ENCODE measurements at places on chromosomes 16 and 17.

DNA sequence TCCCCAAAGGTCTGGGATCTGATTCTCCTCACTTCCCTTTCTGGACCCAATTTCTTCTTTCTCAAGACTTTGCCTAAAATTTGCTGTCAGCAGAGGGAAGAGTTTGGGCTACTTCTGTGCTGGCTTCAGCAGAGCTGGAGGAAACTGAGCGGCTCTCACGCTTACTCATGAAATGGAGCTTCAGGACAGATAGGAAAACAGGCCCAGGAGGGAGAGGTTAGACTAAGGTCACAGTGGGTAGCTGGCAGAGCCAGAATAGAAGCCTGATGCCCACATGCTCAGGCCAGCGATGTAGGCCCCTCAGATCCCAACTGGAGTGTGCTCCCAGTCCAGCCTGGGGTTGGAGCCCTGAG, 593 bp downstream of the SLC38A7 start:
- DNase-seq, result no peak

DNA sequence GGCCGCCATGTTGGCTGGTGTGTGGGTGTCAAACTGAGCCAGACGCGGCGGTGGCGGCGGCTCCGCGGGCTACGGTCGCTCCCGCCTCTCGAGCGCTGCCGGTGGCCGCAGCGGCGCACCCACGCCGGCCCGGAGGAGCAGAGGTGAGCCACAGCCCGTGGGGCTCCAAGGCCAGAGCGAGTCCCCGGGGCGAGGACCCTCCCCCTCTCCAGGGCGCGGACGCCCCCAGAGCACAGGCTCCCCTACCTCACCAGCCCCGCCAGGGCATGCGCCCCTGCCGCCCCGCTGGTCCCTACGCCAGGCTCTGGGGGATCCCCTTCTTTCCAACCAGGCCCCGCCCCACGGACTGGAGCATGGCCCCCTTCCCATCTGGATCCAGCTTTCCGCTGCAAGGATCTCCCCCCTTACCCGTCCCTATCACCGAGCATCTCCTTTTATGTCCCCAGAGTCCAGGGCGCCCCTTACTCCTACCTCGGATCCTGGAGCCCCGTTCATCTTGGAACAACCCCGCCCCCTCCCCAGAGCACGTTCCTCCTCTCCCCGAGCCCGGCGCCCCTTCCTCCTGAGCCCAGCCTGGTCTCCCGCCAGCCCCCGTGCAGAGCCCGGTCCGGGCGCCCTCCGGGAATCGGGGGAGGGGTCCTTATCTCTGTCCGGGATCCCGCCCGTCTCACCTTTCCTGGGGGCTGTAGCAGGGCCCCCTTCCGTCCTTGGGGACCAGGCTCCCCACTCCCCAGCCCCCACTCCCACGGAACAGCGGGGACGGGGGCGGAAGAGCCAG, 412 bp downstream of the EPN2 start:
- no peak for DNase-seq

DNA sequence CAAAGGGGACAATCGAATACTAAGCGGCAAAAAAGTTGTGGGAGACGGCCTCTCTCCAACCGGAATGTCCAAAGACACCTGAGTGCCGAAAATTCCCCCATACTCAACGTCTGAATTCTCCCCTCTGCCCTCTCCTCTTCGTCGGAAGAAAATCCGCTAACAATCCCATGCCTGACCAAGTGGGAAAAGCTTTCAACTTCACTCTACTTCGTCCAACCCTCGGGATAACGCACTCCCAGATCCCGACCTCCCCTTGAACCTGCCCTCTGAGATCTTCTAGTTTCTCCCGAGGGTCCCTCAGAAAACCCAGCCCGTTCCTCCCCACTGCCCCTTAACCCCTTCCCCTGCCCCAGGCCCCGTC, 961 bp downstream of the AMFR start:
- no peak for DNase-seq

- DNase-seq, result no peak
Measured at GRCh38 chr17:40447148-40447644, 3.9 kb downstream of the IGFBP4 start.

GRCh38 chr17:12519956-12520594, 145.6 kb upstream of the MYOCD start:
- no peak for DNase-seq

DNA sequence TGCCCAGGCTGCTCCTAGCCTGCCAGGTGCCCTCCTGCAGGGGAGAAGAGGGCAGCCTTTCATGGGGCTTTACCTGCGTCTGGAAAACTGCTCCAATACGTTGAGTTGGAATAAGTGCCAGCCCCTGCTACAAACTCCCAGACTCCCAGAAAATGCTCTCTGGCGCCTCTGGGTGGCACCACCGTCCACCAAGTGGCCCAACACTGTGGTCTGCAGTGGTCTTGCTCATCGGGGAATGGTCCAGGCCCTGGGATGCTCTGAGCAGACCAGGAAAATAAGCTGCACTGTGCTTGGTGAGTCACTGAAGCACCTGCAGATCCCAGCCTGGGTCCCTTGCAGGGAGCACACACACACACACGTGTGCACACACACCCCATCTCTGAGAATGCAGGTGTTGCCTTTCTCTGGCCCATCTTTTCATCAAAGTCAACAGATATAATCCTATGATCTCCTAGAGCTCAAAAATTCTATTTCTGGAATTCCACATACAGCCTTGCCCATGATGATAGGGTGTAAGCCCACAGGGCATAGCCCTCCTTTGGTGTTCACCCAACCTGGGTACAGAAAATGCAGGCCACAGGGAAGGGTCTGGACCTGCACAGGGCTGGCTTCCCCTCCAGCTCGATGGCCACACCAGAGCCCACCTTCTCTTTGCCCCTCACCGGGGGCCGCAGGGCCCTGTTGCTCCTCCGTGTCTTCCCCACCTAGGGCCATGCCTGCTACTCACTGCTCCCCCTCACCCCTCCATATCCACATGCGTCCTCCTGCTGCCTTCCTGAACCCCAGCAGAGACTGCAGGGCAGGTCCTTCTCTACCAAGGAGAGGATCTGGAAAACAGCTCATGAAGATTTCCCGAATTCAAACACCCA, 20.5 kb downstream of the CDIP1 start:
- DNase-seq, result no peak

GRCh38 chr17:19673623-19674022, 25.1 kb downstream of the ALDH3A2 start:
- DNase-seq, result no peak

DNA sequence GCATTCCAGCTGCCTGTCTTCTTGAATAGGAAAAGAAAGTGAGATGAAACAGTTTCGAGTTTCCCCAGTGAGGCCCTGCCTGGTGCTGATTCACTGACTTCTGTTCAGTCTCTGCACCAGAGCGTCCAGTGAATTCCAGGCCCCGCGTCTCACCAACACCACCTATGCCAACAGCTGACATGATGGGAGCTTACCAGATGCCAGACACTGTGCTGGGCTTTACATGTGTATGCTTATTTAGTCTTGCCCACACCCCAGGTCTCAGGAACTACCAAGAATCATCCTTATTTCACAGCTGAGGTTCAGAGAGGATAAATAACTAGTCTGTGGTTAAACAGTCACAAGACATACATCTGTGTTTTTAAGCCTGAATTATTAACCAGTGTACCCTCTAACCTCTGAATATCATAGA, 29.1 kb upstream of the IRX6 start:
- no peak for DNase-seq

- DNase-seq, result no peak
Measured at GRCh38 chr17:5422505-5422904, 2.5 kb downstream of the RPAIN start.

- DNase-seq, result no peak
Measured at GRCh38 chr17:73838815-73839214, 194.6 kb upstream of the SDK2 start.

- no peak for DNase-seq
Measured at GRCh38 chr16:8751481-8752311, 45.7 kb downstream of the TMEM186 start.

DNA sequence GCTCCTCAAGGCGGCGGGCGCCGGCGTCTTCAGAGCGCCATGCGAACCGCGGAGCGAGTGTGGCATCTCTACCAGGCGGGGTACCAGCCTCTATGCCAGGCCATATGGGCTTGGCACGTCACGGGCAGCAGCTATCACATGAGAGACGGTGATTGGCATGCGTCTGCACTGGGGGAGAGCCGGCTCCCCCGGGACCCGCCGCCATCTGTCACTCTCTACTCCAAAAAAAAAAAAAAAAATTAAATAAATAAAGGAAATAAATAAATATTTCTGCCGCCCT, at the start of gene NEUROD2:
TSS of gene NEUROD2 (minus strand) at position 70 of the 280 bp plus-strand sequence. CDS start 1,321 bp downstream, outside the sequence.
- DNase-seq, result no peak

- DNase-seq, result no peak
Measured at GRCh38 chr17:62925267-62925836, 40.7 kb upstream of the TANC2 start.

DNA sequence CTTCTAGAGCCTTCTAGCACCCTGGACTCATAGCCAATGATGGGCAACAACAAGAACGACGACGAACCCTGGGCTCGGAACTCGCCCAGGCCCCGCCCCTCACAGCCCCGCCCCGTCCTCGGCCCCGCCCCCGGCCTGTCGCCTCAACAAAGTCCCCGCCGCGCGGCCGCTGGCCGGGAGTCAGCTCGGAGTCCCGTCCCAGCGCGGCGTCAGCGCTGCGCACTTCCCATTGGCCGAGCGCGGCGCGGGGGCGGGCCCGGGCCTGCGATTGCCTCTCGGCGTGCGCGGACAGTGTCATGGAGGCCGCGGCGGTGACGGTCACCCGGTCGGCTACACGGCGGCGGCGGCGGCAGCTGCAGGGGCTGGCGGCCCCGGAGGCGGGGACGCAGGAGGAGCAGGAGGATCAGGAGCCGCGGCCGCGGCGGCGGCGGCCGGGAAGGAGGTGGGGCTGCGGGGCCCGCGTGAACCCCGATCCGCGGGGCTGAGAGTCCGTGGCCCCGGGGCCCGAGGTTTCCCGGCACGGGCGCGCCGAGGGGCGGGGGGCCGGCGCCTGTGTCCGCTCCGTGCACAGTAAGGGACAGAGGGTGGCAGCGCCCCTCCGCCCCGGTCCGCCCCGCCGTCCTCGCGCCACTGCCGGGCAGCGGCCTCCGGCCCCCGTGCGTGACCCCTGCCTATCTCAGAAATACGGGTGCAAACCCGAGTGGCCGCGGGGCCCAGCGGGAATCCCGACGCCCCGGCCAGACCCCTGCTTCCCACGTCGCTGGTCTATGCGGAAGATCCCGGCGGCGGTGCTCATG, at the start of gene ENGASE:
TSS of gene ENGASE (plus strand) at position 176 of the 797 bp plus-strand sequence. CDS start at position 297, 121 bp downstream.
- DNase-seq, result peak; percentile 65

DNA sequence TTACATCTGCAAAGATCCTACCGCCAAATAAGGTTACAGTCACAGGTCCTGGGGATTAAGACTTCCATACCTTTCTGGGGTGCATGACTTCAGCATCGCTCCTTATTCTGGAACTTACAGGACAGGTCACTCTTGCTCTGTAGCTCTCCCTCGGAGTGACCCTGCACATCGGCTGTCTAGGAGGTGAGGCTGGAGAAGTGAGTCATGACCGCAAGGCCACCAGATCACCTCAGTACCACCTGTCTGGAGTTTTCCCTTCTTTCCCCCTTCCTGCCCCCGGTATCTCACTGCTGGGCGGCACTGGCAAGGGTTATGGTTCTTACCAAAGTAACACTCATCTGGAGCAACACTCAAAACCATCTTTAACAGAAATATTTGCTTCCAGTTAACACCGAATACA, 374.8 kb downstream of the SLC39A11 start:
- no peak for DNase-seq

GRCh38 chr17:79667121-79667715, 56.4 kb upstream of the RBFOX3 start:
- no peak for DNase-seq

GRCh38 chr17:8948462-8948861, 17.0 kb downstream of the PIK3R5 start:
- DNase-seq, result no peak

GRCh38 chr16:17011712-17012111, 459.0 kb downstream of the XYLT1 start:
- no peak for DNase-seq

DNA sequence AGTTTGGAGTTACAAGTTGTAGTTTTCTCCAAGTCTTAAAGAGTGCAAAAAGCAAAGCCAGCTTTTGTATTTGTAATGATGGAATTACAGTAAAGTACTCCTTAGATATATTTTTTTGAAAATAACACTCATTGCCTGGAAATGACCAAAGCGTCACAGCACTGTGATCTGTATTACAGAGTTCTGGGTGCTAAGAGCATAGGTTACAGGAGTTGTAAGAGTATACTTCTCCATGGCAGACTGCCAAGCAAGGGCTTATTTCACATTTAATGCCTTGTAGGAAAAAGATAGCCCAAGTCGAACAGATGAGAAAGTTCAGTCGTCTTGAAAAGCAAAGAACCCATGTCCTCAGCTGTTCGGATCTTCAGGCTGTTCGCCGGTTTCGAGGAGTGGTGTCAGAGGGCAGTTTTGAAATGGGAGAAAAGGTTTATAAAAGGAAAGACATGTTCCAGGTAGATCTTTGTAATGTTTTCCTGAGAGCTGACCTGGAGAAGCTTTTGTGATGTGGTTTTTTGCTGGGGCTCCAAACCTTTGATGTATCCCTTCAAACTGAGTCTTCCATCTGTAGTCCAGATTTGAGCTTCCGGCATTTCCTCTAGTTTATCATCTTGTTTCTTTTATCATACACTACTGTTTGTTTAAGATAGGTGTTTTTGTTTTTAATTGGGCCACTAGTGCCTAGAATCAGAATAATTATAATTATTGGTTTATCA, 41.3 kb downstream of the ERCC4 start:
- no peak for DNase-seq

- DNase-seq, result no peak
Measured at GRCh38 chr16:56616608-56617211, 8.3 kb downstream of the MT2A start.

GRCh38 chr16:57637424-57637823, 9.0 kb downstream of the ADGRG1 start:
- DNase-seq, result no peak

DNA sequence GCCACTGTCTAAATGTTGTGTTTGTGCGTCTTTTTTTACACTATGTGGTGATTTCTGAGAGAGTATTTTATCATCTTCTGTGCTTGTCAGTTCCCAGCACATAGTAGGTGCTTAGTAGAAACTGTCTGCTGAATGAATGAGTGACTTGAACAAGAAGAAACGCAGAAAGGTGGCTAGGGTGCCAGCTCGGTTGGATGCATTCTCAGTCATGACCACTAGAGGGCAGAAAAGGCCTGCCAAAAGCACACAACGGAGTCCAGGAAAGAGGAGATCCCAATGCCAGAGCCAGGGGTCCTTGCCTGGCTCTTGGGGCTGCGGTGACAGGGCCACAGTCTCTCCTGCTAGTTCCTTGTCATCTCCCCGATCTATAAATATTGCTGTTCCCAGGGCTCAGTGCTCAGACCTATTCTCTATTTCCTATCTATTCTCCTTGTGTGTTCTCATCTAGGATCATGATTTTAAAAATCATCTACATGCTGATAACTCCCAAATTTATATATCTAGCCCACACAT, 57.3 kb upstream of the CCL1 start:
- DNase-seq, result no peak

DNA sequence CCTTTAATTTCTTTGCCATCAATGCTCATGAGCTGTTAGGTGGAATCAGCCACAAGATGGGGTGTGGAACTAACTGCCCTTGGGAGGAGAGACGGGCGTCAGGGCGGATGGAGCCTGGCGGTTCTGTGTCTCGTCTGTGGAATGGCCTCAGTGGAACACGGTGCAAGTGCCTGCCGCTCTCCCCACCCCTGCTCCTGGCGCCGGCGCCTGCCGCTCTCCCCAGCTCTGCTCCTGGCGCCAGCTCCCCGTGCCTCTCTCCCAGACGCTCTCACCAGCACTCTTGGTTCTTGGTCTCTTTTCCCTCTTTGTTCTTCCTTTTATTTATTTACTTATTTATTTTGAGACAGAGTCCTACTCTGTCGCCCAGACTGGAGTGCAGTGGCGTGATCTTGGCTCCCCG, 13.2 kb upstream of the RPL13 start:
- no peak for DNase-seq

GRCh38 chr16:56729735-56730662, at the start of gene NUP93:
NUP93 (plus strand) TSS chr16:56730129; CDS start chr16:56748248, 18,119 bp downstream.
- peak; percentile 87 for DNase-seq

Measured in urinary bladder (tissue), 4 donors.